Thoracic aorta (tissue), 2 donors: ENCODE measurements at places on chromosomes 5 and 9. TPM values are rescaled to one million over a fixed set of nuclear protein-coding genes. Genes with fewer than 3 reads are reported as not detected.

The GPR21 gene
- not detected for total RNA-seq

The FGFR4 gene
- 2.8 TPM for total RNA-seq

The CAVIN4 gene
- 0.21 TPM for total RNA-seq

The TGFBI gene
- 158 TPM for total RNA-seq

The MLANA gene
- not detected for total RNA-seq

The PCDHGB7 gene
- 28.1 TPM for total RNA-seq

The ANP32B gene
- 23.3 TPM for total RNA-seq

The IQGAP2 gene
- 15.3 TPM for total RNA-seq

The CCDC152 gene
- total RNA-seq: 4.7 TPM

The BTNL8 gene
- not detected for total RNA-seq

The CDK9 gene
- total RNA-seq: 104 TPM

The AIF1L gene
- 18.8 TPM for total RNA-seq

The NUTM2G gene
- not detected for total RNA-seq

The FIBCD1 gene
- not detected for total RNA-seq

The TTC39B gene
- 24.2 TPM for total RNA-seq

The SCGB3A2 gene
- not detected for total RNA-seq

The CTSL gene
- total RNA-seq: 274 TPM

The WDR31 gene
- 5.4 TPM for total RNA-seq

The PCDHGA5 gene
- total RNA-seq: 12.5 TPM

The ADAMTS2 gene
- total RNA-seq: 34.4 TPM

The UNC5A gene
- not detected for total RNA-seq

The CPLANE1 gene
- 44.0 TPM for total RNA-seq

The GDNF gene
- 1.3 TPM for total RNA-seq

The INSL4 gene
- total RNA-seq: not detected

The C9orf50 gene
- total RNA-seq: not detected

The FAM163B gene
- not detected for total RNA-seq

The C9orf153 gene
- total RNA-seq: 0.68 TPM

The DMRT3 gene
- not detected for total RNA-seq

The MBLAC2 gene
- 3.4 TPM for total RNA-seq

The ABITRAM gene
- 4.6 TPM for total RNA-seq

The CLIC3 gene
- total RNA-seq: 8.7 TPM

The OTP gene
- not detected for total RNA-seq

The TLX3 gene
- not detected for total RNA-seq

The LCN15 gene
- total RNA-seq: not detected

The TXNDC8 gene
- total RNA-seq: not detected

The LIFR gene
- total RNA-seq: 110 TPM

The RNF183 gene
- total RNA-seq: not detected

The GADD45G gene
- 19.3 TPM for total RNA-seq
